Activated CD4-positive, alpha-beta T cell treated with anti-CD3 and anti-CD28 coated beads for 36 hours (primary cell): ENCODE measurements at places on chromosomes 1 and 21. TPM values are rescaled to one million over a fixed set of nuclear protein-coding genes. Genes with fewer than 3 reads are reported as not detected.

FMO3 gene
- not detected for total RNA-seq

TRIM17 gene
- 1.2 TPM for total RNA-seq

DNA sequence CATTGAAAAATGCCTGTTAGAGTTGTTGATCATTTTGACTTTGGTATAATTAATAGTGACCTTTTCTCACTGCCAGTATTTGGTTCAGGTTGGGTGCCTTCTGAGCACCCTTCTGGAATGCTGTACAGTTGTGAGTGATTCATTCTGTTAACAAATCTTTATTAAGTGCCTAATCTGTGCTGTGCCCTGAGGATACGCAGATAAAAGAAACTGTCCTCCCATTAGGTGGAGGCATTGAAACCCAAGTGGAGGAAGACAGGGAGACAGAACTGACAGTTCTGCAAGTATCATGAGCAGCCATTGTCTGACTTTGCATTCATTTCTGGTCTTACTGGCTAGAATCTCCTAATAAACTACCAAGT, 76.1 kb upstream of the ZNF326 start:
- no peak for DNase-seq

- DNase-seq: no peak
These were observed at the start of gene ADGRL4 for GRCh38 chr1:79006564-79006963. TSS of gene ADGRL4 (minus strand) at chr1:79006730. CDS start at chr1:79006654, 76 bp downstream.

DNA sequence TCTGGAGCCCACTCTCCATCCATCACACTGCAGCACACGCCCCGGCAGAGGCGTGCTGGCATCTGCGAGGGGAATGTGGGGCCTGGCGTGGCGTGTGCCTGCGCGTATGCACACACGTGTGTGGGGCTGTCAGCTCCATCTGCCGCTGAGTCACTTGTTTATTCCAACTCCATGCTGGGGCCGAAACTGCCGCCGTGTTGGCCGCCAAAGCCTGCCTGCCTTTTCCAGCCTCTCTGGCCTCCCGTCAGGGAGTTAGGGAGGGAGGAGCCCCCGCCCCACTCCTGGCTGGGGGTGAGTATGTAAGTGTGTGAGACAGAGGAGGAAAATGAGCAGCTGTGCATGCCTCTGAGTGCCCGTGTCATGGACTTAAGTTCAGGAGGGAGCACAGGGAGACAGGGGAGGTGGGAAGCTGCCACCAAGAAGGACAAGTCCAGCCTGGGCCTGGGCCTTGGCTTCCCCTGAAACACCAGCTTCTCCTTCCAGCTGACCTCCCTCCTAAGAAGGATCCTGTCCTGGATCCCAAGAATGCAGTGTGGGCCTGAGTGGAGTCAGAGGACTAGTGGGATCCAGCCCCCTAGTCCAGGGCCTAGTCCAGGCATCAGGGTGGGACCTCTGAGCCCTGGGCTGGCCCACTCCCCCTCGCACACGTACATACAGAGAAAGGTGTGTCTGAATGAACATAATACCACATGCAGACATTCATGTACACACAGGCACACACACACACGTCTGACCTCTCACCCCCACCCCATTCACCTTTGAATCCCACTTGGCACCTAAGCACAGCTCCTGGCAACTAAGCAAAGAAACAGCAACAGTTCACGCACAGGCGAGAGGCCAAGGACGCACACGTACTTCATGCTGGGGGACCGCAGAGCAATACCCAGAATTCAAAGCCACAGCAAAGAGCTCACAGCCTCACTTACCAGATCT, 24.7 kb downstream of the MEF2D start:
- no peak for DNase-seq

- no peak for DNase-seq
These were observed 155.4 kb downstream of the CLEC20A start for GRCh38 chr1:178341261-178341956.

- DNase-seq: no peak
These were observed at the start of gene UAP1 for GRCh38 chr1:162561616-162562469. TSS of gene UAP1 (plus strand) at chr1:162561722. CDS start at chr1:162566069, 4,347 bp downstream.

DNA sequence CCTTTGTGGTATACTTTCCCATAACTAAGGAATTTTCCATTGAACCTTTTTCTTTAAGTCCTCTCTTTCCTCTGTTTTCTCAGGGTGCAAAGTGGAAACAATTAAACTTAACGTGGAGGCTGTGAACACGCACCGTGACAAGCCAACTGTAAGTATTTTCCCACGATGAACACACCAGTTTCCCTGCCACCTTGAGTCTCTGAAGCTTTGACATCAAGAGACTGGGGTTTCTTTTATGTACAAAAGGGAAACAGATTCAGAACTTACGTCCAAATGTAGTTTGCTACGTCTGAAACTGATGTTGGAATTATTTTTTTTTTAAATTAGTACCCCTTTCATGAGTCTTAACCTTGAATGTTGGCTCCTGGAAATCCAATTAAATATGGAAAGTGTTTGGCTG, 17.2 kb upstream of the C4BPB start:
- no peak for DNase-seq
